ENCODE measurements at places on chromosomes 12 and 14.

DNA sequence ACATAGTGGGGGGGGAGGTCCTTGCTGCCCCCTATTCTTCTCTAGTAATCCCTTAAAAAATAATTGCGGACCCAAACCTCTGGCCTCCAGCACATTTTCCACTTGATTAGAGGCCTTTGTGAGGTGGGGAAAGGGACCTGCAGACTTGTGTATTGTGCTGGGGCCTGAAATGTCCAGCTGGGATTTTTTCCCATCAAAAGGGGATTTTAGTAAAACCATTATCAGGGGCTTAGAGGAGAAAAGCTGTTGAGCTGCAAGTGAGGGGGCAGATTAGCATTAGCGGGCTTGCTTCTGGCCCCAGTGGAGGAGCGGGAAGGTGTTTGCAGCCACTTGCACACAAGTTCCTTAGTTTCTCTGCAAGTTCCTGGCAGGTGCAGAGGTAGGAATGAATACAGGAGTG, 13.9 kb downstream of the FBXL14 start:
- DNase-seq, result no peak

- no peak for DNase-seq
These were observed 2.8 kb upstream of the FITM1 start for GRCh38 chr14:24127673-24128072.

GRCh38 chr12:67354322-67354721, 85.2 kb downstream of the CAND1 start:
- no peak for DNase-seq

DNA sequence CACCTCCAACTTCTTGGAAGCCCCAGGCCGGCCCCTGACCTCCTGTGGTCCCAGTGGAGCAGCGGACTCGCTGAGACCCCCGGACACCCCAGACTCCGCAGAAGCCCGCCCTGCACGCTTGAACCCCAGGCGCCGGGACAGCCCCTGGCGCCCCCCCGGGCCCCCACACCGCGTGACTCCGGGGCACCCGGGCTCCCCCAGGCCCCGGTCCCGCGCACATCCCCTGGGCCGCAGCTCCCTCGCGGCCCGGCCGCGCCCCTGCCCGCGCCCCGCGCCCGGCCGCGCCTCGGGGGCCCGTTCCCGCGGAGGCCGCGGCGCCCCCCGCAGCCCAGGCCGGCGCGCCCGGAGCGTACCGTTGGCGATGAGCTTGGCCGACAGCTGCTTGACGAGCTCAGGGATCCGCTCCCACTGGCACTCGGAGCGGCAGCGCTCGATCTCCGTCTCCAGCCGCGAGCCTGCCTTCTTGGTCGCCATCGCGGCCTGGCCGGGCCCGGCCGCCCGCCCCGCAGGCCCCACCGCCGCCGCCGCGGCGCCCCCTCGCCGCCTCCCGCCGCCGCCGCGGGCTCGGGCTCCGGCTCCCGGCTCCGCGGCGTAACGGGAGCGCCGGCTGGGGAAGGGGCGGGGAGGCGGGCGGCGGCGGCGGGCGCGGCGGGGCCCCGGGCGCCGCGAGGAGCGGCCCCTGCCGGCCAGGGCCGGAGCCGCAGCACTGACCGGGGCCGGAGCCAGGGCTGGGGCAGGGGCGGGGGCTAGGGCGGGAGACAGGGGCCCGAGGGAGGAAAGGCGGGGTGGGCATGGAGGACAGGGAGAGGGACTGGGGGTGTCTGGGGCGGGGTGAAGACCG, at the start of gene TTC7B:
TSS of gene TTC7B (minus strand) at position 609 of the 841 bp plus-strand sequence. CDS start at position 474, 135 bp downstream.
- no peak for DNase-seq

DNA sequence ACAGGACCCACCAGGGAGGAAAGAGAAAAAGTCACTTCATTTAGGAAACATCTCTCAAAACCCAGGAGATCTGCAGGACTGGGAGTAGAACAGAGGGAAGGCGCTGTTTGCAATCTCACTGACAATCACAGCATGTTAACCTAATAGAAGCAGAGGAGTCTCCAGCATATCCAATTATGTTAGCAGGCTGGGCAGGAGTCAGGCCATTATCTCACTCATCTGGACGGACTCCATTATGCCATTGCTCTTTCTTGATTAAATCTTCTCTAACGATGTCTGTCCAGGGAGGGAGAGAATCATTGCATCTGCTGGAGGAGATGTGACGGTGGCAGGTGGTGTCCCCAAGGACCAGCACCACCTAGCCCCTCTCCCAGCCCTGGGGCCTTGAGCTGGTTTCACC, 203.8 kb upstream of the SFSWAP start:
- no peak for DNase-seq
